ENCODE measurements at places on chromosomes 5 and 9.

GRCh38 chr5:141742866-141743851 is 61.1 kb upstream of the ARAP3 start:
- DNase-seq = peak; percentile 27

DNA sequence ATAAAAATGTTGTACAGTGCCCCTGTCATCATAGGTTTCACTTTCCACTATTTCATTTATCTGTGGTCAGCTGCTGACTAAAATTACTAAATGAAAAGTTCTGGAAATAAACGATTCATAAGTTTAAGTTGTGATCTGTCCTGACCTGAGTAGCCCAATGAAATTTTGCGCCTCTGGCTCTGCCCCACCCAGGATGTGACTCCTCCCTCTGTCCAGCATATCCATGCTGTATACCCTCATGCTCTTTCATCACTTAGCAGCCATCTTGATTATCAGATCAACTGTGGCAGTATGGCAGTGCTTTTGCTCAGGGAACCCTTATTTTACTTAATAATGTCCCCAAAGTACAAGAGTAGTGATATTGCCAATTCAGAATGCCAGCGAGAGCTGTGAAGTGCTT is 97.3 kb downstream of the STARD4 start:
- DNase-seq = no peak

- DNase-seq = no peak
Observed at GRCh38 chr5:138975098-138975847, 100.1 kb upstream of the LRRTM2 start.

DNA sequence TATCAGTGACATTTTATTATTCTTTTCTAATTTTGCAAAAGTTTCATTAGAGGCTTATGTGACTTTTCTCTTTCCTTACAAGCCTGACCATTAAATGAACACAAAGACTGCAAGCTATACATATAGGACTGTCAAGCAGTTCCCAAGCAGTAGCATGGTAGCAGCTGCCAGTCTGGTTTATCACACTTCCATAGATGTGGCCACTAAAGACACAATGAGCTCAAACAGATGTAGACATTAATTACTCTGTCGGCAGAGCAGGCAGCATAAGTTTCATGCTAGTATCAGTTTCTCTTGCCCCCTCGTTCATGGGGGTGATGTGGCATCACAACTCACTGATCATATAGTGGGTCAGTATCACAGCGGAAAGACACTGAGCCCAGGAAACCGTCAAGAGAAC is 89.5 kb downstream of the CDH10 start:
- no peak for DNase-seq

GRCh38 chr5:134506054-134507039 is 19.1 kb upstream of the JADE2 start:
- DNase-seq = no peak

DNA sequence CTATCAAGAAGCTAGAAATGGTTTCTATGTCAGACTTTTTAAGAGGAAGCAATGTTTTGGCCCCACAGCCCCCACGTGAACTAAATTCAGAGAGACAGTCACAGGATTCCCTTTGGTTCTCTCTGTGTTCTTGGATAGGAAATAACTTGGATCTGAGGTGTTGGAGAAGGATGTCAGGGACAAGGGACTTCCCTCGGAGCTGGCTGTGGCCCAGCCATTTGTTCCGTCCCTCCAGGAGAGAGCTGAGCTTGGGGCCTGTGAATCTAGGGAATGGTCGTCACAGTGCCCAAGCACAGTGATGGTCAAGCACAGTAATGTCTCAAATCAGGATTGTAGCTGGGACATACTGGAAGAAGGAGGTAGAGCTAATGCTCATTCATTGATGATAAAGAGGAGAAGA is 2.0 kb downstream of the C7 start:
- no peak for DNase-seq

DNA sequence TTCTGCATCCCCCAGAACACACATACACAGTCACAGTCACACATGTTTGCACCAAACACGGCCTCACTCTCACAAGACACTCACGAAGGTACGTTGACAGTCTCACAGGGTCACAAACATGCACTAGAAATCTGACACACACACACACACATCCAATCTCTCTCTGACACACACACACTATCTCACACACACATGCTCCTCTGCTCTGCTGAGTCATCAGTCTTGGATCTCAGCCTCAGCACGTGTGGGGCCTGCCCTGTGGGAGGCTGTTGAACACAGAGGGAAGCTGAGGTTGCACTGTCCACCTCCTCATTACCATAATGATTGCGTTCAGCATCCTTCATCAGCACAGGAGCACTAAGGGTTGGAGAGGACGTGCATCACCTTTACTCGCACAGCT is 188.8 kb downstream of the MTRR start:
- DNase-seq = no peak

DNA sequence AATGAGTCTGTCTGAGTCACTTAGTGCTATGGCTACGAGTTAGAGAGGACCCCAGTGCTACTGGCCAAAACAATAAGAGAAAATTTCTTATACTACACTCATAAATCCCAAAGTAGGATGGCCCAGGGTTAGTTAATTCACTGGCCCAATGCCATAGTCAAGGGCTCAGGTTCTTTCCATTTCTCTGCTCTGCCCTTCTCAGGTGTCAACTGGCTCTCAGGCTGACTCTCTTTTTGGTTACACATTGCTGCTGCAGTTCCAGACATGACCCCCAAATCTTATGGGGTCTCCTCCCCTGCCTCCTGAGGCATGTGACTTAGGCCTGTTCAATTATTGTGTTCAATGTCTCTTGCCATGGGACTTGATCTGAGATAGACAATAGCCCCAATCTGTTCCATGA is 70.4 kb downstream of the ARHGEF37 start:
- no peak for DNase-seq

DNA sequence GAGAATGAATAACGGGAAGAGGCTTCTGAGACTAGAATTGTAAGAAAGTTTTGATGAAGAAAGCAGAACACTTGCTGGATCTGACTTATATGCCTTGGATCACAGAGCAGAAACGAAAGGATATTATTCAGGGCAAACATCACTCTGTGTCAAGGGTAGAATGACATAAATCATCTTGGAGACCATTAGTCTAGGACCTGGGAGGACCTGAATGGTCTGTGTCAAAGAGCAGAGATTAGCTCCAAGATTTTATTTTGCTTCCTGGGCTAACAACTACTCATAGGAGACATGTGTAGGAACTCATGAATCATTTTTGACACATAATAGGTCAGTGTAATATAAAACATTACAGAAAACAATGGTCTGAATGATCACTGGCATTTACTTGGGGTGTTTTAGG is 417.9 kb downstream of the SLCO4C1 start:
- no peak for DNase-seq

- no peak for DNase-seq
Observed at GRCh38 chr9:99955606-99956005, 49.2 kb downstream of the STX17 start.

DNA sequence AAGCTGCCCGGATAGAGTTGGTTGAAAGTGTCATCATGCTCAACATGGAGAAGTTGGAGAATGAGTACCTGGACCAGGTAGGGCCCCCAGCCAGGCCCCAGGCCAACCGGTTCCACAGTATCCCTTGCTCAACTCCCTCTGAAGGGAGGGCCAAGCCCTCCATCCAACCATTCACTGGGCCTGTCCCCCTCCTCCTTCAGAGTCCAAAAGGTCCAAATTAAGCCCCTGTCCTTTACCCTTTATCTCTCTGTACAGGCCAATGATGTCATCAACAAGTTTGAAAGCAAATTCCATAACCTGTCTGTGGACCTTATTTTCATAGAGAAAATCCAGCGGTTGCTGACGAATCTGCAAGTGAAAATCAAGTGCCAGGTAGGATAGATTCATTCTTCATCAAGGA is 47.2 kb downstream of the CCDC180 start:
- no peak for DNase-seq

GRCh38 chr5:58754250-58754649 is 171.4 kb downstream of the RAB3C start:
- DNase-seq = no peak

DNA sequence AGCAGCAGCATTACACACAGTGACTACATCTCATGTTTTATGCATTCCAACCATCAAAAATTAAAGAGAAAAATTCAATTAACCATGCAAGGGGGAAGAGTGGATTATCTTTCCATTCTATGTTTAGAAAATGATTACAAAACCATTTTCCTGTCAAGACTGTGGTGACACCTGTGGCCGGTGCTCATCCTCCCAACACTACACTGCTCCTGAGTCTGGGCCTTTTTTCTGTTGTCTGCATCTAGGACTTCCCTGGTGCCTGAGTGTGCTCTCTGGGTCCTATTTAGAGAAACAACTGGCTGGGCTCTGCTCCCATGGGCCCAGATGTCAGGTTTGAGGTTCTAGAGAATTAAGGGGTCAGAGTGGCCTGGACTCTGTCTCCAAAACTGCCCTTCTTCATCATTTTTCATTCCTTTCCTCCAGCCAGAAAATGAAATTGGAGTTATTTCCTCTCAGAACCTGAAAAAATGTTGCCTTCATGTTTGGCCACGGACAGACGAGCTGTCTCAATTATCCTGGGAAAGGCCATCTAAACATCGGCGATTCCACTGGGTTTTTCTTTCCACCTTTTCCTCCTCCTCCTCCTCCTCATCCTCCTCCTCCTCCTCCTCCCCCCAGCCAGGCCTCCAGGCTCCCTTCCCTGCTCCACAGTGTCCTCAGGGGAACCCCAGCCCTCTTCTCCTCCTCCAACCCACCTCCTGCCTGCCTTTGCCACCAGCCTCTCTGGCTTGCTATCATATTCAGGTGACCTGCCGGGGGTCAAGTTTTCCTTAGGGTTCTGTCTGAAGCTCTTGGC is 11.4 kb upstream of the ARSI start:
- DNase-seq = no peak

GRCh38 chr9:123866497-123866896 is 63.4 kb downstream of the DENND1A start:
- no peak for DNase-seq

DNA sequence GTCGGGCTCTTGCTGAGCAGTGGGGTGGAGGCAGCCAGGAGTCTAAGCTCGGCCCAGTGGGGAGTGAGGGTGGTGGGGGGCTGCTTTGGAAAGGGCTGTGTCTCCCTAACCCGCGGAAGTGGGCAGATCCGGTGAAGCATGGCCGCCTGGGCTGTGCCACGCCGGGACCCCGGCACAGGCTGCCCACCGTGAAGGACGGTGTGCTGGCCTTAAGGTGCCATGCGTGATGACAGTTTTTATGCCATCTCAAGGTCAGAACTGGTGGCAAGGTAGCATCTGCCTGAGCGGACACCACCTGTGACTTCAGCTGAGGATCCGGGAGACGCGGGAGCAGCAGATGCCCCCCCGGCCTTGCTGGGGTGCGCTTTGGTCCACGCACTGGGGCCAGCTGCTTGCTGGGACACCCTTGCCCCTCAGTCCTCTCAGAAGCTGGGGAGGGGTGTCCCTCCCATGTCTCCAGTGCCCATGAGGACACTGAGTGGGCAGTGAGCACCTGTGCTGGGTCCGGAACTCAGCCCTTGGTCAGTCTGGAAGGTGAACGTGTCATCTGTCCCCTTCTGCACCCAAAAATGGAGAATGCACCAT is 53.9 kb downstream of the AHRR start:
- no peak for DNase-seq

- no peak for DNase-seq
Observed at GRCh38 chr9:2377117-2377516, 244.5 kb upstream of the VLDLR start.

DNA sequence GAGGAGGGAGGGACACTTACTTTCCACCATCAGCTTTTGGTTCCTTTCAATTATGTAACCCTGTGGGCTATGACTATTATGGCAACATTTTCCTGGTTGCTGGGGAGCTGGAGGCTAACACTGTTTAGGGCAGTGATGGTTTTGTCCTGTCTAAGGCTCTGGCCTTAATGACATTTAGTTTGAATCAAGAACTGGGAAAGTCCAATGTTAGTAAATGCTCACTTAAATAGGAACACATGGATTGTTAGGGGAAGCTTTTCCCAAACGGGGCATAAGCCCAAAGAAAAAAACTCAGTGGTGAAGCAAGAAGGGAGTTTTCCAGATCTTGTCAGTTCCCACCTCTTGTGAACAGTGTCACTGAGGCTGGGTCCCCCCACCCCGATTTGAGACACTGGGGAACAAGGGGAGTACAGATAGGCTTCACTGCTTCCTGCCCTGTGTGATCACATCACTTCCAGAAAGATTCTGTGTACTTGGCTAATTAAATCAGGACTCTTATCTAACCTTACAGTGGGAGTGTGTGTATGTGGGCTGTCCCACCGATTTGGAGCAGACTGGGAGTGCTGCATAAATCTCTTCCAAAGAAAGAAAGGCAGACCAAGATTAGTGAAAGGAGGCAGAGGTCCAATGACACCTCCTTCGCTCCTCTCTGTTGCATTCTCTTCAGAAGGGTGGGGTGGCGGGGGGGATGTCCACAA is 206.4 kb downstream of the PTTG1 start:
- no peak for DNase-seq

DNA sequence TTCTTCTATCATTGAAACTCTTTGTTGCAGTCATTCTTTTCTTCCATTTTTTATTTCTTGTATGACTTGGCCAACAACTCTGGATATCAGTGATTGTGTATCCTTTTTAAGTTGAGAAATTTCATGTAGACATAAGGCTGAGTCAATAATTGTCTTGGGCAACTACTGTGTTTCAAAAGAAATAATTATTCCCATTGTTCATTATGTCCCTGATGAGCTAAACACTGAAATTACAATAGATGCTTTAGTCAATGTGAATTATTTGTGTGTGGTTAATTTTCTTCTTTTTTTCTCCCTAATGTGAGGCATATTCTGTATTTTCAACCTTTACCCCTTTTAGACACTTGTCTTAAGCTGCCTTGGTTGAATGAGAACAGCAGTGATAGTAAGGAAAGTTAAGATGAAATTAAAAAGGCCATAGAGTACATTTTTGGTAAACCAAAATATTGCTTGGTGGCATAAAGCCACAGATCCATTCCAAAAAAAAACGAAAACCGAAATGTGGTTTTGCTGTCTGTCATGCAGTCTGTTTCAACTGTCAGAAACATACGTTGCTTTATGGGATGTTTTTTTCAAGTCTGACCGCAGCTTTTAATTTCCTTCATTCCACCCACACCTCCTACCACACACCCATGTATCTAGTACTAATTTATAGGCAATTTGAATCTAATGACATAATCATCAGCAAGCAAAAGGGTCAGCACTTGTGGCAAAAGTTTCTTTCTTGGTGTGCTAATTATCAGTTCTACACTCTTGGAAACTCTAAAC is 21.1 kb downstream of the TLE4 start:
- peak; percentile 59 for DNase-seq
